SK-N-DZ (cell line): ENCODE measurements at places on chromosomes 12 and 14.

DNA sequence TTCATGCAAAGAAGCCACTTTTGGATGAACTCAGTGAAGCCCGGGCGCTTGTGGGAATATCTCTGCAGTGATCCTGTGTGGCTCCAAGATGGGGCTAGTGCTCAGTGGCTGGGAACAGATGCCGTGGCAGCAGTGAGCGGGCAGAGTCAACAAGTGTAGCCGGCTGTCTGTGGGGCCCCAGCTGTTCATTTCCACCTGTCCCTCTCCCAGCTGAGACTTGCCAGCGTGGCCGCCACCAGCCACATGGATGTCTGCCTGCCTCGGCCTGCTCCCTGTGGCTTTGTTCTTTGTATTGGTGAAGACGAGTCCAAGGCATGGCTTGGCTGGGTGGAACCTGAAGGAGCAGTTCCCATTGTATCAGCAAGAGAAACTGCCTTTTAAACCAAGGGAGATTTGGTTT is 77.3 kb downstream of the NOS1 start:
- no peak for DNase-seq

DNA sequence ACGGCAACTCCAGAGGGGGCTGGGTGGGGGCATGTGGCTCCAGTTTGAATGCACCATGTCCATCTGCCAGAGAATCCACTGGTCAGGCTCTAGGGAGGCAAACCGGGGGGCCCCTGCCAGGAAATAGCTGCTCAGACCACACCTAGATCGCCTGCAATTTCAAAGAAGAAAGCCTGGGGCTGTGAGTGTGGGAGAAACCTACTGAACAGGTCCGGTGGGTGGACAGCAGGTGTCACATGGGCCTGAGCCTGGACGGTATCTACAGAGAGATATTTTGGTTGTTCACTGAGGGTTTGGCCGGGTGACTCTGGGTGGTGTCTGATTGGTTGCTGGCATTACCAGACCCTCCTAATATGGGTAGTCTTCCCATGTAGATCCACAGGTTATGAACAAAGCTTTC is 32.0 kb downstream of the DAO start:
- no peak for DNase-seq

DNA sequence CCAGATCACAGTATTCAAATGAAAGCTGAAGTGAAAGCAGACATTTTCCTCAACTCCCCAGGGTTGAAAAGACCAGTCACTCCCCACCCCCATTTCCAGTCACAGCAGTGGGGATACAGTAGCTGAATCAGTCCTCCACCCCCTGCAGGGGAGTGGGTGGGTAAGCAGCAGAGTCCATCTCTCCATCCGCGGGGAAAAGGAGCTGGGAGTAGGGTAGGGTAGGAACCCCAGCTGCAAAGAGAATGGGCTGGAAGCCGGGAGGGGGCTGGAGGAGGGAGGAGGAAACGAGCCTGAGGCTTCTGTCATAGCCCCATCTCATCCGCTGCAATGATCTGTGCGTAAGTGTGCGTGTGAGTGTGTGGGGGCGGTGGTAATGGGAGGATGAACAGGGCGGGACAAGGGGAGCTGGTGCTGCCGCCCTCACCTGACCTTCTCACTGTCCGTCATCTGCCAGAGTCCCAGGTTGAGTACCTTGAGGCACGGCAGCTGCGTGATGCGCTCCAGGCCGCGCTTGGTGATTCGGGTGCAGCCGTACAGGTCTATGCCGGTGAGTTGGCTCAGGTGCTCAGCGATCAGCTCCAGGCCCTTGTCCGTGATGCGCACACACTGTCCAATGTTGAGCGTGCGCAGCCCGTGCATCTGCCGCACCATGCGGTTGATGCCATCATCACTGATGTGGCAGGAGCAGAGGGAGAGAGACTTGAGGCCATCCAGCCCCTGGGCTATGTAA is 1.8 kb downstream of the FBXL14 start:
- DNase-seq: peak; percentile 56

GRCh38 chr14:25485381-25485780 is 435.4 kb upstream of the STXBP6 start:
- DNase-seq: no peak

DNA sequence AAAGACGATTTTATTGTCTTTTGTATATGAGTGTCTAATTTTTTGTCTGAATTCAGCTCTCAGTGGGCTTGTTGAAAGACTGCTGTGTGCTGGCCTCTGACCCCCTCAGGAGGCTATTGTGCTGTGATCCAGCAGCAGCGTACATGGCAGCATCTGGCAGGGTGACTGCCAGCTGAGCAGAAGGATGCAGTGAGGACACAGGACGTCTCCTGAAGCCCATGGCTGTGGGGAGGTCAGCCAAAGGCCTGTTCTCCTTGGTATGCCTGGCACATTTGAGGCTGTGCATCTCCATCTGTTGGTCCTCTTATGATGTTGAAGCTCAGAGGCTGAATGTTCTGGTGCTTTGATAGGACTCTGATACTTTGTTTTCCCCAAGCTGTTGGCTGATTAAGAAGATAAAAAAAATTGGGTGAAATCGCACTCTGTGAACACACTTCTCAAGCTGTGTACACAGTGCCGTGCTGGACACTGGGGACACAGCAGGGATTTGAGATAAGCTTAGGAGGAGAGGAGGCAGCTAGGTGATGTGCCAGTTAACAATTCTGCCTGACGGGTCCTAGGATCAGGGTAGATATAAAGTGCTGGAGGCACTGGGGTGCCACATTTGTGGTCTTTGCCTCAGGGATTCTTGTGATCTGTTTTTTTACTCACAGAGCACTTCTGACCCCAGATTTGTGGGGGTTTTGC is 37.5 kb downstream of the EID3 start:
- no peak for DNase-seq

DNA sequence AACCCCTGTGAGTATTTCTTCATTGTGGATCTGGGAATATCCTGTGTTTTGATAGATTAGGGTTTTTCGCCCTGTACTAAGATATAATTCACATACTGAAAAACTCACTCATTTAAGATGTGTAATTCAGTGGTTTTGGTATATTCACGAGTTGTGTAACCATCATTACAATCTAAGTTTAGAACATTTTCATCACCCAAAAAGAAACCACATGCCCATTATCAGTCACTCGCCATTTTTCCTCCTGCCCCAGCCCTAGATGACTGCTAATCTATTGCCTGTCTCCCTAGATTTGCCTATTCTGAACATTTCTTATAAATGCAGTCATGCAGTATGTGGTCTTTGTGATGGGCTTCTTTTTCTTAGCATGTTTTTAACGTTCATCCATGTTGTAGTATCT is 67.9 kb upstream of the ATF1 start:
- DNase-seq: no peak
